Cerebellar nuclear complex (tissue), 1 donor: ENCODE measurements at places on chromosomes 4 and X.

- DNase-seq: no peak
These were observed 2178.2 kb downstream of the ARAP2 start for GRCh38 chr4:34066126-34066525.

DNA sequence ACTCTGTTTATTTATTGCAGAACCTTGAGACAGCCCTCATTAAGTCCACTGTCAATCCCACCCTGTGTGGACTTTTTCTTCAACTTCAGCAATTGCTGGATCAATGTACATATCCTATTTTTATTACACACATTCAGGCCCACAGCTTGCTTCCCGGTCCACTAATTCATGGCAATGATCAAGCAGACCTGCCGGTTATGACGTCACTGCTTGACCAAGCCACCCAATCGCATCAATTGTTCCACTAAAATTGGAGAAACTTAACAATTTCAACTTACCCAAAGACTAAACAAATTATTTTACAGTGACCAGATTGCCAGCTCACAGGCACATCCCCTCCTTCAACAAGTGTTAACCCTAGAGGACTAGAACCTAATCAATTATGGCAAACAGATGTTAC lies 240.4 kb upstream of the MAGEB18 start:
- no peak for DNase-seq

DNA sequence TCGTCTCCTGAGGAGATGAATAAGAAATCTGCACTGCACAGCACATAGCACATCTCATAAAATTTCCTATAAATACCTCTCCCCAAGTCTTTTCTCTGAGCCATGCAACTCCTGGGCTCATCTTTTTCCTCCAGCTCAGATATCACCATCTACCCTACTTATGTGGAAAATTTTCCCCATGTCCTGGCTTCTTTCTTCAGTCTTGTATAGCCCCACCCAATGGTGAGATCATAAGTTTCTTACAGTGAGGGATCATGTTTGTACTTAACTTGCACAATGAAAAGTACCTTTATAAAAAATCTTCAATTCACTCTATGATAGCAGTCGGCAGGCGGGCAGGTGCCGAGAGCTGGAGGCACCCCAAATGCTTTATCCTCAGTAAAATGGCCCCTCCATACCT lies 198.6 kb upstream of the S100G start:
- no peak for DNase-seq

DNA sequence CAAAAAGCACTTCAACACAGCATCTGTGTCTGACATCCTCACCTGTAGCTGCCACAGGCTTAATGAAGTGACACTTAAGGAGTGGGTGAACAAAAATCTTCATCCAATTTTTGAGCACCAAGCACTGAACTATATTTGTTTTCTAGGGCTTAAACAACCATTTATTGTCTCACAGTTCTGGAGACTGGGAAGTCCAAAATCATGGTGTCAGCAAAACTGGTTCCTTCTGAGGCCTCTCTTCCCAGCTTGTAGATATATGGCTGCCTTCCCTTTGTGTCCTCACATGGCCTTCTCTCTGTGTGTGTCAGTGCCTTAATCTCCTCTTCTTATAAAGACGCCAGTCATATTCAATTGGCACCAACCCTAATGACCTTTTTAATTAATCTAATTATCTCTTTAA lies 189.2 kb upstream of the CLNK start:
- no peak for DNase-seq

- DNase-seq: no peak
These were observed 28.4 kb downstream of the CXCL1 start for GRCh38 chr4:73897380-73898136.

GRCh38 chr4:45910511-45910910 lies 213.3 kb downstream of the GABRG1 start:
- no peak for DNase-seq

DNA sequence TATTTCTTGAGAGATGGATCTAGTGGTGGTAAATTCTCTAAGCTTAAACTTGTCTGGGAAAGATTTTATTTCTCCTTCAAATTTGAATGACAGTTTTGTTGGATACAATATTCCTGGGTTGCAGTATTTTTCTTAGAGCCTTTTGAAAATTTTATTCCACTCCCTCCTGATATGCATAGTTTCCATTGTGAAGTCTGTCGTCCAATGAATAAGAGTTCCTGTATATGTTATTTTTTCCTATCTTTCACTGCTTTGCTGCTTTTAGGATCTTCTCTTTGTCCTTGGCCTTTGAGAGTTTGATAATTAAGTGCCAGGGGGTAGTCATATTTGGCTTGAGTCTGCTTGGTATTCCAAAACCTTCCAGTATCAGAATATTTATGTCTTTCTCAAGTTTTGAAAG lies 1156.4 kb upstream of the AGA start:
- no peak for DNase-seq

DNA sequence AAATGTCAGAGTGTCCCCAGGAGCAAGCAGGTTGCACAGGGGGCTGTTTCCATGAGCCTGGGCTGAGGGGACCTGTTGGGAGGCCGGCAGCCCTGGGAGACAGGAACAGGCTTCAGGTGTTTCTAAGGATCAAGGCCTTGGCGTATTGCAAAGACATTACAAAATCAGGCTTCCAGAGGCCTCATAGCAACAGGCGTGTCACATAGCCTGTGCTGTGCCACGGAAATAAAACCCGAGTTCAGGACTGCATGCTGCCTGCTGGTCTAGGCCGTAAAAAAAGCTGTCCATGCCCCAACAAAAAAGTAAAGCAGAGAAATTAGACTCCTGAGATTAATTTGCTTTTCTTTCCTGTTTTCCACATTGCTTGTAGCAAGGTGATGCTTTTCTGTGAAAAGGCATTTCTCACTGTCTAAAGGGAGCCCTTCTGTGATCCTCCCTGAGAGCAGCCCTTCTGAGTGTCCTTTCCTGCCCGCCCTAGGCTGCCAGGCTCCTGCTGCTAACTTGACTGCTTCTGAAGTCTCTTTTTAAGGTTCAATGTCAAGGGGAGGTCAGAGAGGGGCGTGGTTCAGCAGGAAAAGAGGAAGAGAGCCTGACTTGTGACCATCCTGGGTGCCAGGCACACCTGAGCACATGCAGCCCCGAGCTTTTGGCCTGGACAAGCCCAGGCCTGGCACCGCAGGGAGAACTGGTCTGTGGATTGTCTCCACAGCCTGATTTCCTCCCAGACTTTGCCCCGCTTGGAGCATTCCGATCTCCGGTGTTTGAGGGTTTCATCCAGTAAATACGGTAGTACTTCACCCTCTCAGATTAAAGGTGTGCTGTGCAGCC lies 21.3 kb downstream of the SHROOM2 start:
- DNase-seq: no peak

GRCh38 chr4:29588617-29589016 lies 1131.6 kb upstream of the PCDH7 start:
- DNase-seq: no peak

DNA sequence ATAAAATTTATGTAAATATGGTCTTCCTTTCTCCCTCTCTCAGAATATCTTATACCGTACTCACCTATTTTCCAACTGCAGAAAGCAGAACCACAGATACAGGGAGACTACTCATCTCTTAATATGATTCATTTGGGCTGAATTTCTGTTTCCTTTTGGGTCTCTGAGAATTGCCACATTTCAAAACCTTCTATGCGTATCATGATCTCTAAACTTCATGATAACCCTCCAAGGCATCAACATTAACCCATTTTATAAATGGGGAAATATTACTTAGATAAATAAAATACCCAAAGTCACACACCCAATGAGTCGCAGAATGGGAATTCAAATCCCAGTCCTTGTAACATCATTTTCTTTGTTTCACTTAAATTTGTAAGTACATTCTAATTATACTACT lies 16.6 kb upstream of the PRDM8 start:
- DNase-seq: no peak

GRCh38 chr4:81648576-81649275 lies 177.0 kb upstream of the RASGEF1B start:
- no peak for DNase-seq

GRCh38 chr4:158769175-158769921 lies 522 bp downstream of the FNIP2 start:
- DNase-seq: no peak

GRCh38 chr4:137819964-137820383 lies 287.7 kb upstream of the PCDH18 start:
- DNase-seq: no peak

DNA sequence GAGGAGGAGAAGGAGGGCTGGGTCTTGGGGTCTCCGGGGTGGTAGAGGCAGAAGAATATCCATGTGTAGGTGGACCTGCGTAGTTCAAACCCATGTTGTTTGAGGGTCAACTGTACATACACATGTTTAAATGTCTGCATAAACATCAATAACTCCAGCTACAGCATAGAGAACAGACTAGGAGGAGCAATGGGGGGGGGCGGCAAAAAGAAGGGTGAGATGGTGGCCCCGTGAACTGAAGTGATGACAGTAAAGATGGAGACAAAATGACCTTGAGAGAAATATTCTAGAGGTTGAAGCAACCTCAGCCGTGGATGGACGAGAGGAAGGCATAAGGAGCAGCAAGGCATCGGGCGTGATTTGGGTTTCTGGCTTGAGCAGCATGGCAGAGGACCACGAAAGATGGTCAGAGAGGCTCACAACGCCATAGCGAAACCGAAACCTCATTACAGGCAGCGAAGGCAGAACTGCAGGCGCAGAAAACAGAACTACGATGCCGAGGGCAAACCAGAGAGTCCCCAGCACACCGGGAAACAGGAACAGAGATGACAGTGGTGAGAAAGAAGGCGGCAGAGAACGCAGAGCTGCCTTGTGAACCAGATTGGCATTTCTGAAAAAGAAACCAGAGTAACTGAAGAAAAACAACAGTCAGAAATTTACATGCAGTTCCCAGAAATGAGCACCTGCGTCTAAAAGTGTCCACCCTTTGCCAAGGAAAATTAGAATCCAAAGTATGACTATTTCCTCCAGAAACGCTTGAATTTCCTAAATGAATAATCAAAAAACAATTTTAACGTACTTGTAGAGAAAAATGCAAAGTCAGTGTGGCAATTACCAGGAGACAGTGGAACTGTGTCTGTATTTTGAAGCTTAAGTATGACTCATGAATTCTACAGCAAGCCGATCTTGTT lies 50.3 kb upstream of the ENPP6 start:
- DNase-seq: no peak
